GM18507 (cell line): ENCODE measurements at places on chromosomes 1 and 21.

GRCh38 chr1:22772014-22772413 is 61.4 kb downstream of the EPHB2 start:
- DNase-seq: no peak

DNA sequence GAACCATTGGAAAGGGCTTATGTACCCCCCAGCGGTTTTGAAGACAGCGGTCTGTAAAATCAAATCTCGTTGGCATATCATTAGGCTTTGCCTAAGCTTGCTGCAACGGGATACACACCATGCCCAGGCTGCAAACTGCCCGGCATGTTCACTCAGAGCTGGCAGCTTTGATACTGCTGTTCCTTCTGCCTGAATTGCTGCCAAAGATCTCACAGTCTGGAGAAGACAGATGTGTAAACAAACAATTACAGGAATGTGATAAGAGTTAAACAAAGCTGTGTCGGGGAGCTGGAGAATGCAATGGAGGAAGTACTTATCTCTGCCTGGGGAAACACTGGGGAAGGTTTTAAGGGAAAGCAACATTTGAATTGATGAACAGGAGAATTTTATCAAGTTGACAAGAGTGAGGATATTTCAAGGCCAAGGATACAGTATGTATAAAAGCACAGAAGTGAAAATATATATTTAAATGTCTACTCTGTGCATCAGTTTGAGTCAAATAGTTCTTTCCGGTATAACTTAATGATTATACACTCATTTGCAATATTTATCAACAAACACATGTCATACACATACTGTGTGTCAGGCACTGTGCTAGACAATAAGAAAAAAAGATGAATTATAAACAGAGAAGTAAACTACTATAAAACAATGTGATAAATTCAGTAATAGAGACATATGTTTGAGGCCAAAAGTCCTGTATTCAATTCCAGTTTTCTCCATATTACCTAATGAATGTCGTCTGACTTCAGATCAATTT is 29.9 kb downstream of the CHML start:
- DNase-seq: no peak

DNA sequence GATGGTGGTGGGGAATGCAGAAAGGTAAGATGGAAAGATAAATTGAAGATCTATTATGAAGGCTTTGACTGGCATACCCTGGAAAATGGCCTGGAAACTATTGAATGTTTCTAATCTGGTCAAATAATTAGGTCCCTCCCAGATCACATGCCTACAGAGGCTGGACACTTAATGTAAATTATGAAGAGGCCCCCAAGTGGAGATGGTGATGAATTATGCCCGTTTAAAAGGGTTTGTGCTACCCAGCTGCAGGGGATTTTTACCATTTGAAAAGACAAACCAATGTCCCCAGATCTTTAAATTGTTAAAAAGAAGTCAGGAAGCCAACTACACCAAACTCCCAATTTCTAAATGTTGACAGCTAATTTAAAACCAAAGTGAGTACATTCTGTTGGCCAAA is 35.7 kb upstream of the FMN2 start:
- no peak for DNase-seq

DNA sequence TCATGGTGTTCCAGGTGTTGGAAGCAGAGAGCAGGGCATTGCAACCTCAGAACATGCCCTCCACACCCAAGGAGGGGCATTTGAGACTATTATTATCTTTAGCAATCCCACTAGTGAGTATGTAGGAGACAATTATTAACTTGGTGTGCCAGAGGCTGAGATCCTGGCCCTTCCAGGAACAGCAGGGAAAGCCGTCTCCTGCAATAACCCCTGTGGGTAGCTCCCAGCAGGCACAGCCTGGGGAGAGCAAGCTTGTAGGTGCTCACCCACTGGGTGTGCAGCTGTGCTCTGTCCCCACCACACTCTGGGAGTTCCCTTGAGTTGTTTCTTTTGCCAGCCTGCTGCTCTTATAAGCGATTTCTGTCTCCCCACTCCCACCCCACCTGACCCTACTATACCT is 10.3 kb downstream of the CFAP107 start:
- DNase-seq: no peak

DNA sequence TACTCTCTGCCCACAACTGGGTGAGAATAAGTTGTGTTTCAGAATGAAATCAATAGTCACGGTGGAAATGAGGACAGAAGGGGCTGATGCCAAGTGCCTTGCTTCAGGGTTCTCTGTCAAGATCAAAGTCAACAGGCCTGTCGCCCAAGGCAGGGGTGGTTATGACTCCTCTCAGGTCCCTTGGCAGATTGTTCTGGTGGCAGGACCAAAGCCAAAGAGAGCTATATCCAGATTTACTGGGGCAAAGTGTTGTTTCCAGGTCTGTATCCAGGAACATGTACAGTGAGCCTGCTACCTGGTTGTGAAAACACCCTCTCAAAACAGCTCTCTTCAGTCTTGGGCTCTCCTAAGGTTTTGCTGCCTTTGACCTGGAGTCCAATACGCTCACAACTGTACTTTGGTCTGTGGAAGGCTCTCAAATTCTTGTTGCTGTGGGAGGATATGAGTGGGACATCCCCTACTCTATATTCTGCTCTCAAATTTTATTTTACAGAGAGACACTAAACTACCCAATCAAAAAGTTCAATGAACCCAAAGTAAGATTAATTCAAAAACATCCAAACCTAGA is 175.1 kb upstream of the ETV3 start:
- no peak for DNase-seq

GRCh38 chr1:235910357-235911299 is 43.9 kb upstream of the LYST start:
- no peak for DNase-seq
